ENCODE measurements at places on chromosomes 2 and 18. TPM values are rescaled to one million over a fixed set of nuclear protein-coding genes. Genes with fewer than 3 reads are reported as not detected.

Gene KIF5C
- total RNA-seq = 46.5 TPM

DNA sequence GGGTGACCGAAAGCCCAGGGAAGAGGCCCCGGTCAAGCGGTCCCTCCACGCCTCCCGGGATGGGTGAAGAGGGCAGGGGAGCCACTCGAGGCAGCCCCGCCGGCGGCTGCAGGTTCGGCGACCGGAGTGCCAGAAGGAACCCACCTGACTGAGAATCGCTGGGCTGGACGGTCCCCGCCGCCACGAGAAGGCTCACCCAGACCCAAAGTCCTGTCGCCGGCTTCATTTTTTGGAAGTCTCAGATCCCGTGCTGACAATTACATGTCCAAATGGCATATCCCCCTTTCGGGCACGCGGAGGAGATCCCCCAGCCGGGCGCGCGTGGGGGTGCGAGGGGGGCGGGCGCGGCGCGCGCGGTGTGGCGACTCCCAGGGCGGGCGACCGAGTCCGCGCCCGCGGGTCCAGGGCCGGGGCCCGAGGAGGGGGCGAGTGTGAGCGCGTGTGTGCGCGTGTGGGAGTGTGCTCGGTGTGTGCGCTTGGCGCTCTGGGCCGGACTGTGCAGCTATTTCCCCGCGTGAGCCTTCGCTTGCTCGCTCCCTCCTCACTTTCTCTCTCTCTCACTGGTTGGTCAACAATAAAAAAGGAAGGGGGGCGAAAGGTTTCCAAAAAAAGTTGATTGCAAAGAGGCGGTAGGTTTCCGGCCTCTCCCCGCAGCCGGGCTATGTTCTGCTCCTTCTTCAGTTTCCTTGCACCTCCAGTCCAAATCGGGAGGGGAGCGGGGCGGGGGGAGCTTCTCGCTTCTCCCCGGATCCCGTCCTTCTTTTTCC lies at the start of gene ERBB4:
Gene ERBB4 (minus strand): TSS at position 498 of the 767 bp plus-strand sequence. CDS start 272 bp downstream, at position 226.
- DNase-seq = peak; percentile 47

GRCh38 chr2:72895759-72896281 lies 8.6 kb downstream of the SPR start:
- DNase-seq = no peak

- peak; percentile 94 for DNase-seq
Measured at GRCh38 chr2:25228848-25229278, 60.5 kb upstream of the POMC start.

- peak; percentile 9 for DNase-seq
Measured at GRCh38 chr2:139122711-139123158, 342.5 kb upstream of the NXPH2 start.

Data from GM23338 (cell line).